ENCODE measurements at places on chromosomes 3 and 15.

- no peak for DNase-seq
These were observed 28.4 kb downstream of the P3H2 start for GRCh38 chr3:190092250-190092649.

DNA sequence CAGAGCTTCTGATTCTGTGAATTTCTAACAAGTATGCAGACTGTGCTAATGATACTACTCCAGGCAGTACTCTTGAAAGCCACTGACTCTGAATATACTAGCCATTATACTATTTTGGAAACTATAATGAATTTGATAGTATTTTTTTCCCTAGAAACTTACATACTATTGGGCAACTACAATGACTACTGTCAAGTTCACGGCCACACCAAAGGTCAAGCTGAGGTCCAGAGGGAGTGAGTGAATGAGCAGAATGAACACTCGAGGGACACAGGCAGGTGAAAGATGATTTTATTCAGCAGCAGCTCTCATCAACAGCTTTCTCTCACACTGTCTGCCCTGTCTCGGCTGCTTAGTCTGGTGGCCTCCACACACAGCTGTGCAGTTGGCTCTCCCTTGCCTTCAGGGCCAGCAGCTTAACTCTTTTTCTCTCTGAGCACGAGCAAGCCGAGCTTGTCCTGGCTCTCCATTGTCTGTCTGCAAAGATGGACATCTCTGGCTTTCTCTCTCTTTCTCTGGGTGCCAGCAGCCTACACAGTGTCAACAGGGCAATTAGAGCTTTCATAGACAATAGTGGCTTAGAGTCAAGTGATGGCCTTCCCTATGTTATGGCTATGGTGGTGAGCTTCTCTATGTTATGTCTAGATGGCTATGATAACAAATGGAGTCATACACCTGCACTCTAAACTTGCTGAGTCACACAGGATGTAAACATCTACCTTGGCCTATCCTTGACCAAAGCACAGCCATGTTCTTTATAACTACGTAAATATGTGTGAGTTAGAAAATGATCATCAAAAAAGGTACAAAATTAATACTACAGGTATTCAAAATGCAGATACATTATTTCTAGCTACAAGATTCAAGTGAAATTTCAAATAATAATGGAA, 362.4 kb downstream of the CGGBP1 start:
- DNase-seq, result no peak

DNA sequence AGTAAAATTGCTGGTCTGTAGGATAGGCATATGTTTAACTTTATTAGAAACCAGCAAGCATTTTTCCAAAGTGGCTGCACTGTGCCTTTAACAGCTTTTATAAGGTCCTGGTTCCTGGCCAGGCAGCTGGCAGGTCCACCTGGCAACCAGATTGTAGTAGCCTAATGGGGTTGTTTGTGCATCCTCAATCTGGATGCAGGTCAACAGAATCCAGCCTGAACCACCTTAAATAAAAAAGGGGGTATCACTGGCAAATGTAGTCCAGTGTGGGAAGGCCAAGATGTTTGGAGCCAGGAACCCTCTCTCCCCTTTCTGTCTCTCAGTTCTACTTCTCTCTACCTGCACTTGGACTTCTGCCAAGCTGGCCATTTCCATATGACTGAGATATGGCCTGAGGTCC, 200.3 kb downstream of the ZNF621 start:
- no peak for DNase-seq

DNA sequence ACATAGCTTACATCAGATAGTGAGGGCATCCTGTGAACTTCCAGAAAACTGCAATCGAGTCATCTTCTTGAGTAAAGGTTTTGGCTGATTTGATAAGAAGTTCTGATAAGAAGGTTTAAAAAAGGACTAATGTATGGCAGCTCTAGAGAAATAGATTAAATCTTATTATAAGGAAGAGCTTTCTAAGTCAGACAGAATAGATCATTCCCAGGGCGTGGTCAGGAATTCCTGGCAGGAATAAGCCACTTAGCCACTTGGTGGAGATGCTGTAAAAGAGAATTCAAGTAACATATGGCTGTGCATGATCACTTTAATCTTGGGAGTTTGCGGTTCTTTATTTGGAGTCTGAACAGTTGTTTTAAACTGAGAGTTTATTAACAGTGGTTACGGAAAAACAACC, 17.4 kb downstream of the PGBD4 start:
- DNase-seq, result no peak

GRCh38 chr3:194396859-194397756, 2.0 kb downstream of the GP5 start:
- peak; percentile 94 for DNase-seq

DNA sequence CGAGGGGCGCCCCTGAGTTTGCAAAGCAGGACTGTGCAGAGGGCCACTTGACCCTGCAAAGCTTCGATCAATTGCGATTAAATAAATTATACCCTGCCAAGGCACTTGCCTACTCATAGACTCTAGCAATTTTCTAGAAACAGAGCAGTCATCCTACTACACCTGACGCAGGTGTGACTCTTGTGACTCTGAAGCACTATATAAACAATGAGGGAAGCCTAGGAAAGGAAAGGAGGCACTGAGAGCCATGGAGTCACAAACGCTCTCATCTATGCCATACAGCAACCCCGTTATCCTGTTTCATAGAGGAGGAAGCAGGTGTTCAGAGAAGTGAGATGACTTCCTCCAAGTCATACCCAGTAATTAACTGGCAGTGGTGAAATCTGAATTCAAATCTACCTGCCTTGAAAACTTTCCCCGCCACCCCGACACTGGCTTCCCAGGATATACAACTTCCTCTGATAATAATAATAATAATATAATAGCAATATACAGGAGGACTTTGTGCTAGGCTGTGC, 14.4 kb downstream of the ARHGEF3 start:
- no peak for DNase-seq

All from DND-41 (cell line).